Dermis blood vessel endothelial cell (primary cell): ENCODE measurements at places on chromosomes 7 and 10. TPM values are rescaled to one million over a fixed set of nuclear protein-coding genes. Genes with fewer than 3 reads are reported as not detected.
A peak's percentile ranks its signal among the peaks of the same experiment; 100 is the strongest.

DNA sequence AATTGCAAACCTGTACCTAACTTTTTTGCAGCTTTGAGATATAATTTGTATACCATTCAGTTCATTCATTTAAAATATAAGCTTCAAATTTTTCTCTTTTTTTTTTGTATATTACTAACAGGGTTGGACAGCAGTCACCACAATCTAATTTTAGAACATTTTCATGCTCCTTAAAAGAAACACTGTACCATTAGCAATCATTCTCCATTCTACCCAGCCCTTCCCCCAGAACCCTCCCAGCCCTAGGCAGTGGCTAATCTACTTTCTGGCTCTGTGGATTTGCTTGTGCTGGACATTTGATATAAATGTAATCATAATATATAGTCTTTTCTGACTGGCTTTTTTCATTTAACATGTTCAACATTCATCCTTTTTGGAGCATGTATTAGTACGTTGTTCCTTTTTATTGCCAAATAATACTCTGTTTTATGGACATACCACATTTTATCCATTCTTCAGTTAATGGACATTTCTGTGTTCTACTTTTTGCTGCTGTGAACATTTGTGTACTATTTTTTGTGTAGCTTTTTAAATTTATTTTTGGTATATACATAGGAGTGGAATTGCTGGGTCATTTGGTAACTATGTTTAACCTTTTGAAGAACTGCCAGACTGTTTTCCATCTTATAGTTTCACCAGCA lies 40.9 kb upstream of the ST7 start:
- no peak for DNase-seq

The GPR37 gene
- total RNA-seq, result 0.14 and 0.17 TPM in 2 replicates

GRCh38 chr10:34104829-34105572 lies 710.1 kb downstream of the PARD3 start:
- peak; percentile 20 for DNase-seq

- DNase-seq, result no peak
Measured at GRCh38 chr7:66626331-66626934, 2.2 kb upstream of the KCTD7 start.

DNA sequence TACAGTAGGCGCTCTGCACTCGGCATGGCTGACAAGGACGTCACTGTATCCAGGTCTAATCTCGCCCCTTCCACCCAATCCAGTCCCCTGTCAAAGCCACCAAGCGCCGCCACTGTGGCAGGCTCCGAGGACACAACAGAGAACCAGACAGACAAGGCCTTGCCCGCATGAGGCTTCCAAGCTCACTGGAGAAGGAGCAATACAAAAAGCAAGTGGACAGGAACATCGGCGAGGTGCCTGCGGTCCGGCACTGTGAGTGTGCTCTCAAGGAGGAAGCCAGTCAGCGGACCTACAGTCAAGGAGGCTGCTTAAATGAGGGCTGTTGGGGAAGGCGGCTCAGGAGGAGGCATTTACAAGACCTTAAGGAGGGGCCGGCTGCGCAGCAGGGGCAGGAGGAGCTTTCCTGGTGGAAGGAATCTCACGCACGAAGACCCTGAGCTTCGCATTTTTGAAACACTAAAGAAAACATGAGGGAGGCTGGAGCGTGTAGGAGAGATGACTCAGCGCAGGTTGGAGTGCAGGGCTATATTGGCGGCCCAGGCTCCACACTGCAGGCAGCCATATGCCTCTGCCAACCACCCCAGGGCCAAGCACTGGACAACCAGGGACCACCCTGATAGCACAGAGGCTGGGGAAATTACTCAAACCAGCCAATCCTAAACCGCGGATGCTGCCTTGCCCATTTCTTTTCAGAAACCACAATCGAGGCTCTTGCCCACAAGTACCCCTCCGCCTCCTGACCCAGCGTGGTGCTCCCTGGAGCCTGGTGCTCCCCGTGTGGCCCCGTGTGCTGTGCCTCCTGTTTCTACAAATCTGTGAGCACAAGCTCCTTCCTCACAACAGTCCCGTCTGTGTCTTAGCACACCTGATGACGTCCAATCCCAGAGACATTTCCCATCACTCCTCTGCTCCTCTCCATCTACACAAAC lies 28.9 kb downstream of the GNA12 start:
- DNase-seq, result no peak

The PON3 gene
- total RNA-seq, result 0.85 and 0.93 TPM in 2 replicates

DNA sequence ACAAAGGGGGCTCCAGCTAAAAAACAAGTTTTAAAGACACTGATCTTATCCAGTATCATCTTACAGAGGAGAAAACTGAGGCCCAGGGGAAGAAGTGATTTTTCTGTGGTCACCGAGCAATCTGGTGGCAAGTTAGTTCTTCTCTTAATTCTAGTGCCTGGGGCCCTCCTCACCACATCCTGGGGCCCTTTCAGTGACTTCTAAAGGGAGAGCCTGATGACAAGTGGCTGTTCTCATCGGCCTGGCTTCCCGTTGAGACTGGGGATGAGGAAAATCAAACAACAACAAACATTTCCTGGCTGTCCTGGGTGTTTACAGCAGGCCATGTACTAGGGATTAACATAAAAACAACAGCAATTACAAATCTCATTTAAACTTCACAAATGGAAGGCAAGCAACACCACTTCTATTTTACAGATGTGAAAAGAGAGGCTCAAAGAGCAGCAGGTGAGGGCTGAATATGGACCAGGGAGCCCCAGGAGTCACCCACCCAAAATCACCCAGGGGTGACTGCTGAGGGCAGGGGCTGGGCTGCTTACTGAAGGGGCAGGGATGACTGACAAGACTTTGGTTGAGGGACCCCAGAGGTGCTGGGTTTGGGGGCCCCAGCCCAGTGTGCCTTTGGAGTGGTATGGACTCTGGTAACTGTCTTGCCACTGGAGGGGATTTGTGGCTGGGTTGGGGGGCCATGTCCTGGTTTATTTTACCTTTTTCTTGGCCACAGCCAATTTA lies 24.7 kb upstream of the MTPAP start:
- no peak for DNase-seq

The LMTK2 gene
- 10.4 and 13.3 TPM in 2 replicates for total RNA-seq

The TAS2R3 gene
- total RNA-seq, result 0.74 and 2.0 TPM in 2 replicates

- no peak for DNase-seq
Measured at GRCh38 chr10:24848195-24848594, 104.2 kb downstream of the PRTFDC1 start.

GRCh38 chr7:67489881-67490280 lies 493.2 kb downstream of the TYW1 start:
- no peak for DNase-seq

The STK17A gene
- 70.1 and 88.7 TPM in 2 replicates for total RNA-seq

DNA sequence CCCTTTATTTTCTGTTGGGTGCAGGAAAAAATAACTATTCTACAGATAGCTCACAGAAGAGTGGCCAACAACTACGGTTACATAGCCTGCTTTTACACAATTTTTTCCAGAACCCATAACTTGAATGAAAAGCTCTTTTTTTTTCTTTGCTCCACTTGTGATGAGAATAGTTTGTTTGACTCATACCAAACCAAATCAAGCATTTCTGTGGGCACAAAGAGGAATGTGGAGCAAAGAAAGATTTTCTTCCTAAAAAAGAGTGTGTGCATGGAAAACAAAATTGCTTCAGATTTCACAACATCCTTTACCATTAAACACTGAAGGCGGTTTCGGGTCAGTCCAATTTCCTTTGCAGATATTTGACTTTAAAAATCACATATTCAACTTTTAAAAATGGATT lies 54.8 kb upstream of the RAB11FIP2 start:
- no peak for DNase-seq

DNA sequence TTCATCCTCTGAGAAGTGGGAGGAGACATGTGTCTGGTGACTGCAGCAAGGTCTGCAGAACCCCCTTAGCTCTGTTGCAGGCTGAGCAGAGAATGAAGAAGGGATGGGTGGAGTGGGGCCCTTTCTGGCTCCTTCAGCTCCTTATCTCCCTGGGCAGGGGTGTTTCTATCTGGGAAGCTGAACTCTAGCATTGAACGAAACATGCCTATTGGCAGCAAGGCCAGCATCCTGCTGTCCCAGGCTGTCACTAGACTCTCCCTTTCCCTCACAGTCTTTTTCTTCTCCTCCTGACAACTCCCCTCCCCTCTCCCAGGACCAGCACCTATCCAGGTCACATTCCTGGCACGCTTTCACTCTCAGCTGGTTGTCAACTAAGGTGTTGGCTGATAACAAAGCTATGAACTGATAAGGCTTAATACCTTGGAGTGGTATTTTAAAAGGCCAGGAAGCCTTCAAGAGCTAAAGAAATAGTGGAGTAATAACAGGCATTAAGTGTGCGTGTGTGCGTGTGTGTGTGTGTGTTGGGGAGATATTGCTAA lies 128.8 kb upstream of the FZD8 start:
- DNase-seq, result no peak

DNA sequence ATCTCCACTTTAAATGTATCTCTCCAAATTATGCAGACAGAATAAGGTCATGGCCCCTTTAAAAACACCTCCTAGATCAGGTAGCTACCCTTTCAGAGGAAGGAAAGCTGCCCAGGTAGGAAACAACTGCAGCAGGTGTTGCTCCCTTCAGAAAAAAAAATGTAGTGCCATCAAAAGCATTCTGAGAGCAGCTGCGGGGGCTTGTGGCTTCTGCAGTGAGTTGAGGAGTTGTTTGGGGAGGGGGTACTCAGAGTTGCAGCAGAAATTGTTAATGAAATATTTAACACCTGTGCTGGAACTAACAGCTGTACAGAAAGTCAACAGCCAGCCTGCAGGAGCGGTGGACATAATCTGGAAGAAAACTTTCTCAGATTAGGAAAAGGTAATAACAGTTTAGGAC lies 24.0 kb downstream of the CDHR3 start:
- no peak for DNase-seq

The GSTO2 gene
- total RNA-seq, result 0.51 and 0.85 TPM in 2 replicates

GRCh38 chr10:114412907-114413797 lies 8.8 kb upstream of the AFAP1L2 start:
- DNase-seq, result peak; percentile 75

GRCh38 chr10:124693396-124693795 lies 50.8 kb downstream of the FAM53B start:
- DNase-seq, result no peak

The ATRNL1 gene
- total RNA-seq, result 0.17 and 1.5 TPM in 2 replicates

DNA sequence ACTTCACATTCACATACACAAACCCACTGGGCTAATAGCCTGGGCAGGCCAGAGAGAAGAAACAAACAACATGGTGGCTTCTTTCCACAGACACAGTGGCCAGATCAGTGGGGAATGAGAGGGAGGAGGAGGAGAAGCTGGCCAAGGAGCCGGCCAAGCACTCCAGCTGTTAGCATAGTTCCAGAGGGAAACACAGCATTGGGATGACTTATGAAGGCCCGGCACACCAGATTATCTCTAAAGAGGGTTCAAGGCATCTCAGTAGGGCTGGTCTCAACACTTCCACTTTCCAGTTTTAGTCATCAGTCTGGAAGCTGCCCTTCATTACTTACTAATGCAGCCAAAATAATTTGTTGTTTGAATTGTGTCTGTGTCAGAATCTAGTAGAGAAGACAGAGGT lies 42.1 kb upstream of the GPR26 start:
- no peak for DNase-seq

- no peak for DNase-seq
Measured at GRCh38 chr7:107194052-107194451, 25.2 kb downstream of the HBP1 start.

The RAPGEF5 gene
- total RNA-seq, result 176 and 269 TPM in 2 replicates

- no peak for DNase-seq
Measured at GRCh38 chr10:120011359-120012130, 119.0 kb downstream of the SEC23IP start.

- DNase-seq, result peak; percentile 84
Measured at GRCh38 chr10:48658243-48658974, 26.3 kb upstream of the WDFY4 start.

DNA sequence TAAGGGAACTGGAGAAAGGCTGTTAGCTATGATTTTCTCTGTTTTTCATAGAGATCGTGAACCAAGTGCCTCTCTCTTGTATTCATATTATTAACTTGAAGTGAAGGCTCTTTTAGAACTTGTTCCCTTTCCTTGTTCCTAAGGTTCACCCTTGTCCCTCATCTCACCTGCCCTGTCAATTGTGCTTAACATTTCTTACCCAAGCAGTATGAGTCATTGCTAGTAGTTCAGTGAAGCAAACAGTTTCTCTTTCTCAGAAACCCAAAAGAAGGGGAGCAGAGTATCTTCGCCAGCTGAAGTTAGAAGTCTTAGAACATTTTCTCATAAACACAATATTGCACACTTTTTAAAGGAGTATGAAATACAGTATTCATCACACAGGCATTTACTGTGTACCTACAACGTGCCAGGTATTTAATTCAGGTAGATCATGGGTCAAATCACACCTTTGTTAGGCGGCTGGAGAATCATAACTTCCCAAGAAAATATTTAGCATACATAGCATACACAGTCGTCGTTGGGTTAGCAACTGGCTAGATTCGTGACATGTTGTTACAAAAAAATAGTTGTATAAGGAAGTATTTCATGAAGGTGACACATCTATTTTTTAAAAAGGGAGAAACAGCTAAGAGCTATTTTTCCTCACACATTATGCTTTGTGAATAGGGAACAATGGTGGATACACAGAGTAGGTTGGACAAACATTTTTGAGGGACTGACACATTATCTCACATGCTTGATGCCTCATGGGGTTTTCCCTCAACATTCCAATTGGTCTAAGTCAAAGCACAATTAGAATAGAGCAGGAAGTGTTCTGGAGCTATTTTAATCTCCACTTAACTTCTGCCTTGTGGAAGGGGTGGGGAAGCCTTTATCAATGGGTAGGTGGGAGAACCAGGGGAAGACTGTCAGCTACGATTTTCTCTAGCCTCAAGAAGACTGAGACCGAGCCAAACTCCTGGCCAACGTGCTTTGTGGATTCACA lies 13.2 kb downstream of the HDAC9 start:
- DNase-seq, result peak; percentile 97

- DNase-seq, result no peak
Measured at GRCh38 chr7:12194426-12194825, 16.7 kb upstream of the TMEM106B start.

DNA sequence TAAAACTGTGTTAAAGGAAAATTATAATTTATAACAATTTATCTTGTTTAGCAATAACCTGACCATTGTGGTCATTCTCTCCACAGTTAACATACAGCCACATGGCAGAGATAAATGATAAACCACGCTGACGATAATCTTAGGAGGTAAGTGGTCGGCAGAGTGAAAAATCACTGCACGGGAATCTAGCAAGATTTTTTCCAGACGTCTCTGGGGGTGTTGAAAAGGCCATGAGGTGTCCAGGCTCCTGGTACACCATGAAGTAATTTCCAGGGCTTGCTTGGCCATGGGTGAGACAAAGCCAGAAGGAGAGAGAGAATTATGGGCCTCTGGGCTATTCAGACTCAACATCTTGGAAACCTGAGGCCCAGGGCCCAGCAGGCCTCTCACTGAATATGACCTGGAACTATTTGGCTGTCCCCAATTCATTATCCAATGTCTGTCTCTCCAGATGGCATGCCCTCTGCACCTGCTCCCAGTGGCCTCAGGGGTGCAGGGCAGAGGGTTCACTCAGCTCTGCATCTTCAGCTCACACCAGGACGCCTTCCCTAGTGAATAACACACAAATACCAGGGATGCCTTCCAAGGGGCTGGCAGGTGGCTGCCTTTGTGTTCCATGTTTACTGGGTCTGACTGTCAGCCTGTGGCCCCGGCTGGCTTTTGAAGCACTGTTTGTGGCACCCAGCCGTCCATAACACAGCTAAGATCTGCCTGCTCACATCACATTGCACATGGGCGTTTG lies 590.4 kb upstream of the PFKP start:
- no peak for DNase-seq
